Activated CD4-positive, alpha-beta memory T cell treated with anti-CD3 and anti-CD28 coated beads for 36 hours (primary cell): ENCODE measurements at places on chromosomes 3 and 15. TPM values are rescaled to one million over a fixed set of nuclear protein-coding genes. Genes with fewer than 3 reads are reported as not detected.

SLC28A1 gene
- total RNA-seq, result not detected

ISLR2 gene
- total RNA-seq, result not detected

C3orf70 gene
- not detected for total RNA-seq

DNA sequence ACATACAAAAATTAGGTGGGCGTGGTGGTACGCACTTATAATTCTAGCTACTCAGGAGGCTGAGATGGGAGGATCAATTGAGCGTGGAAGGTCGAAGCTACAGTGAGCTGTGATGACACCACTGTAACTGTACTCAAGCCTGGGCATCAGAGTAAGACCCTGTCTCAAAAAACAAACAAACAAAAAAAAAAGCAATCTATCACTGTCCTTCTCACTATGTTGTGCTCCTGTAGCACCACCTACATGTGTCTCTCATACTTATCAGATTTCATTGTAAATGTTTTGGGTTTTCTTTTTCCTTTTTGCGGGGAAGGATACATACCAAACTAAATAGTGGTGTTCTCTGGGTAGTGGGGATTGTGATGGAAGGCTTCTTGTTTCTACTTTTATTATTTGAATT lies 14.8 kb downstream of the FANCD2 start:
- DNase-seq, result no peak

DNA sequence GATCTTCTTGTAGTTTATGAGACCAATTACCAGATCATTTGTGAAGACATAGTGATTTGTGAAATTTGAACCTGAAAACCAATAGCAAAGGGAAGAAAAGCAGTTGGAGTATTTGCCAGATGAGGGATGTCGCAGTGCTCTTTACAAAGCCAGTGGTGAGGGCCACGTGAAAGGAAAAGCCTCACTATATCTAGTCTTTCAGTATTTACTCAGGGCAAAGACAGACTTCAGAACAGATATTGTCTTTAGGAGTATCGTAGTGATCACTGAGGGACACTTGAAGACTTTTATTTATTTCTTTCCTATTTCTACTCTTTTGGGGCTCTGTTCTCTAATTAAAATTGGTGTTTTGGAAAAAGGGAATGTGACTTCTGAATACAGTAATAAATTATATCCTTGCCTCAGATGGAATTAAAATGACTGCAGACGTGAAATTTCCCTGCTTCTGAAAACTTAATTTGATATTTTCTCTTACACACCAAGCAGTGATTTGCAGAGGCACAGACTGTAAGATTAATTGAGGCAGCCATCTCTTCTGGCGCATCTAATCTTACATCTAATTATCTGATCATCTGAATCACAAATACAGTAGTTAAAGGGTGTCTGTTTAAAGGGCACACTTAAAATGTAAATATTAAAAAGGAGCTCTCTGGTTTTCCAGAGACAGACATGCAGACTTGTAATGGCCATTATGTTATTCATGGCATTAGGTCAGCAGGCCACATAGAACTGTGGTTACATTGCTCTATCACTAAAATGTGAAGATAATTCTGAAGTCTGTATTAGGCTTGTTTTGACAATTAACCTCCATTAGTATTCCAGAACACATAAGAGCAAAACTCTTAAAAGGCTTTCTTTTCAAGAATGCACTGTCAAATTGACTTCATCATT lies 193.0 kb upstream of the GOLIM4 start:
- DNase-seq, result no peak

- no peak for DNase-seq
Measured at GRCh38 chr3:49711489-49711888, 8.0 kb downstream of the AMIGO3 start.

DNA sequence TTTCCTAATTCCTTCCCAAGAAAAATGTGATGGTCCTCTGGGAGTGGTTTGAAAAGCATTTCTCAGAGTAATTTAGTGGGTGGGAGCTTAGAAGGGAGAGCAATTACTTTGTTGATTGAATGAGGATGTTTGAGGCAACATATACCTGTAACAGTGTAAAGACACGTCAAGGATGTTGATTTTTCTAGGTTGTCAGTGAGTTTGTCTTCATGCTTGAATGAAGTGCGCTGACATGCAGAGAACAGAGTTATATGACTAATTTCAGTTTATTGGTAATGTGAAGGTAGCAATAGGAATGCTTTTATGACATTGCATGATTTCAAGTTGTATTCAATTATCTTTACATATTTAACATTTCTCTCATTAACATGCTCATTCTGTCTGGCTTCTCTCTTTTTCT lies 286.9 kb downstream of the NFKBIZ start:
- DNase-seq, result no peak

DNA sequence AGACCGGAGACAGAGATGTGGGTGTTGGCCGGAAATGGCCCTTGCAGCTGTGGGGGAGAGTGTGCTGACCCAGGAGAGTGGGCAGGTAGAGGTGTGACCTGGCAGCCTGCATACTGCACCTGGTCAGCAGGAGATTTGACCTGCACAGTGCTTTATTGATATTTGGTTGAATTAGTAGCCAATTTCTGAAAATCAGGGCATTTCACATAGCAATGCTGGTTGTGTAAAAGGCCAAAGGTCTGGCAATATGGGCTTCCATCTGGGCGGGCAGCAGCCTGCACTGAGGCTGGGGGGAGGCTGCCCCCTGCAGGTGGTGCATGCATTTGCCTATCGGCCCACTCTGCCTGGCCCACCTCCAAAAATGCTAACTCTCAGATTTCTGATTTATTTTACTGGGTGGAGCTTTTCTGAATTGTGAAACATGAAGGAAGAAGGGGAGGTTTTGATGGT lies 9.4 kb upstream of the MGLL start:
- DNase-seq, result peak; percentile 32

GRCh38 chr3:100426067-100426682 lies 24.8 kb downstream of the LNP1 start:
- no peak for DNase-seq
